ENCODE measurements at places on chromosomes 6 and 20.

- DNase-seq: no peak
Observed at GRCh38 chr20:38110525-38111178, 54.4 kb downstream of the TGM2 start.

- no peak for DNase-seq
Observed at GRCh38 chr20:62918831-62919230, 7.5 kb downstream of the DIDO1 start.

- DNase-seq: no peak
Observed at GRCh38 chr6:145067430-145067829, 667.9 kb downstream of the EPM2A start.

DNA sequence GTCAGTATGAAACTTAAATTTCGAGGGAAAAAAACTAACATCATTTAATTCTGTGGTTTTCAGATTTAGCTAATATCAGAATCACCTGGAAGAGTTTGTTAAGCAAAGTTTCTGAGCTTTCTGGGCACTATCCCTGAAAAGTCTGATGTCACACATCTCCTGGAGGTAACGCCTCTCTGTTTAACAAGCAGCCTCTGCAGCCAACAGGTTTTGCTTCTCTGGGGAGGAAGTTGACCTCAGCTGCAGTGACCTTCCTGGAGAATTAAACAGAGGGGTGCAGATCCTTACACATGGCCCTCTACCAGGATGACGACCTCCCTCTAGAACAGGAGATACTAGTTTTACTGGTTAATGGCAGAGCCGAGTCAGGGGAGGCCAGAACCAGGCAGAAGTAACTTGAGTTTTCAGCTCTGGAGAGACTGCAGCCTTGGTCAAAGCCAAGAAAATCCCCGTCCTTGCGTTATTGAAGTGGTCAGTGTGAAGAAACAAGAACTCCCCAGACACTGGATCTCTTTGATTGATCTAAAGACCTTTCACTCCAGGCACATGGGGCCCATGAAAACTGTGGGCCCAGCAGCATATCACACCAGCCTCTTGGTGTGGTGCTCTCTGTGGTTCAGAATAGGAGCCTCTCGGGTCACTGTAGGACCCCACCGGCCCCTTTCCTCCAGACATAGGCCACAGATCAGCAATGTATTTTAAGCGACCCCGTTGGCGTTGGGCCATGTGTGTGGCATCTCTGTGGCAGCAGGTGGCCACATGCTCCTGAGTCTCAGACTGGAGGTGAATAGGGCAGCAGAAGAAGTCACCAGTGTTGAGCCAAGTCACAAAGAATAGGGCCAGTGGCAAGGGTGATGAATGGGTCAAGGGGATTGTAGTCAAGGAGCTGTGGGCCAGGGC, 33.4 kb upstream of the CCR6 start:
- DNase-seq: no peak

DNA sequence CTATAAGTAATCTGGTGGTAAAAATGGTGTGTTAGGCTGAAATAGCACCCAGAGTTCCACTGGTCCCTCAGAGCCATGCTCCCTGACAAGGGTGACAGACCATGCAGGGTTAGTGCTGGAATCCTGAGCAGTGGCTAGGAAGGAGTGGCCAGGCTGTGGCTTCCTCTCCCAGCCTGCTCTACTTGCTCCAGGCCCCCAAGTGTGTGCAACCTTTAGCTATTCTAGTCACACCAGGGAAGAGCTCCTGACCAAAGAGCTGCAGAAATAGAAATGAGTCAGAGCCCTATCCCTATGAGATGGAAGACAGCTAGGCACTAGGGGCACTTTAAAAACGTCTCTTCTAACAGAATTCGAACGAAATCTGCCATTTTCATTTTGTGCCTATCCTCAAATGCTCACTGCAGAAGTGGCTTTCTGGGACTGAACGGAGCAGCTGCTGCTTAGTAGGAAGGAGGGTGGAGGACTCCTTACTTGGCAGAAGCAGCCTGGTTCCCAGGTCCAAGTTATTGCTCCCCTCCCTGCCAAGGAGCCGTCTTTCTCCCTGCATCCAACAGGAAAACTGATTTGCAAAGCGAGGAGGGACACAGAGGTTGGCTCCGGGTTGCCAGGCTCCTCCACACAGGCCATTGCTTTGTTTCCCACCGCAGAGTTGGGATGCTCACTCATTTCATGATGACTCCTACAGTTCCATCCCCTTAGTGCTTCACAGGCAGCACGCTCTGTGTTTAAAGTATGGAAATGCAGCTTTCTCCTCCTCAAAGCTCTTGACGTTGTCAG, 754.5 kb downstream of the C6orf118 start:
- no peak for DNase-seq

- DNase-seq: no peak
Observed at GRCh38 chr6:117564681-117565080, 37.6 kb downstream of the GOPC start.

GRCh38 chr20:9035126-9035525, 33.8 kb upstream of the PLCB4 start:
- no peak for DNase-seq

GRCh38 chr6:125380474-125380873, 78.7 kb upstream of the HDDC2 start:
- DNase-seq: no peak

DNA sequence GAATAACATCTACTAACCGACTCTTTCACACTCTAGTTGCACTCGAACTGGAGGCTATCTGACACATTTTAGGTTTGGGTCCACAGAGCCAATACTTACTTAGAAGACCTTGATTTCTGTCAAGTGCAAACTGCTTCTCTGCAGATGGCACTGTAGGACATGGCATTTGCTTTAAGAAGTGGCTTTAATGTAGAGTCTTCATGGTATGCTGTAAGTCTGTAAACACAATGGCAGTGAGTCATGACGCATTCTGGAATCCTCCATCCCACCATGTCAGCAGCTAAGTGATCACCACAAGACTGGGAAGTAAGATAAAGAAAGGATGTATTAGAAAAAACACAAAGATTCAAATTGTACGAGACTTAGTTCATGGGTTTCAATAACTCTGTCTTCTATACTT, 377.0 kb upstream of the NOX3 start:
- DNase-seq: no peak

All from NCI-H2081 (cell line).